ENCODE measurements at places on chromosomes 11 and 22.

DNA sequence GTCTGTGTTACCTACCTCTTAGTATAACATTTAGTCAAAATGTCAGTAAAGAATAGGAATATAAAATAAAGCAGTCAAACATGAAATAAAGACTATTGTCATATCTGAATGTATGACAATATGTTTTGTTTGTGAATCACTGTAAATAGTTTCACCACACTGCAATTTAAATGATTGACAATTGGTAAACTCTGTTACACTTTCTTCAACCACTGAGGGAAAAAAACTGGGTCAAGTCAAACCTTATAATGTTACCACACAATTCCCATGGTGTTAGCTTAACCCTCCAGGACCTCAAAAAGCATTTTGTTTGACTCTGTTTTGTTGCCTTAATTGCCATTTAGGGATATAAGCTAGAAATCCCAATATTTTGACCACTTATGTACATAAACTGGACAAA is 10.5 kb upstream of the MMP13 start:
- no peak for ATAC-seq

DNA sequence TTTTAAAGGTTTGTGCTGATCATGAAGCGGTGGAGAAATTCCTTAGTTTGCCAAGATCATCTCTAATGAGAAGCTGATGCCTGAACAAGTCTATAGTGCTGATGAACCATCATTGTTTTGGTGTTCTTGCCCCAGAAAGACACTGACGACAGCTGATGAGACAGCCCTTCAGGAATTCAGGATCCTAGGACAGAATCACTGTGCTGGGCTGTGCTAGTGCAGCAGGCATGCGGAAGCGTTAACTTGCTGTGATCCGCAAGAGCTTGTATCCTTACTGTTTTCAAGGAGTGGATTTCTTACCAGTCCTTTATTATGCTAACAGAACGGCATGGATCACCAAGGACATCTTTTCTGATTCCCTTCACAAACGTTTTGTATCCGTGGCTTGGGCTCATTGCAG is 104.1 kb downstream of the TBC1D22A start:
- peak; percentile 93 for ATAC-seq

- ATAC-seq, result no peak
Observed at GRCh38 chr11:126280595-126280994, 2.3 kb upstream of the TIRAP start.

- no peak for ATAC-seq
Observed at GRCh38 chr11:44030996-44031395, 16.8 kb upstream of the ACCSL start.

GRCh38 chr11:2803186-2804091 is 82.1 kb downstream of the CDKN1C start:
- no peak for ATAC-seq

DNA sequence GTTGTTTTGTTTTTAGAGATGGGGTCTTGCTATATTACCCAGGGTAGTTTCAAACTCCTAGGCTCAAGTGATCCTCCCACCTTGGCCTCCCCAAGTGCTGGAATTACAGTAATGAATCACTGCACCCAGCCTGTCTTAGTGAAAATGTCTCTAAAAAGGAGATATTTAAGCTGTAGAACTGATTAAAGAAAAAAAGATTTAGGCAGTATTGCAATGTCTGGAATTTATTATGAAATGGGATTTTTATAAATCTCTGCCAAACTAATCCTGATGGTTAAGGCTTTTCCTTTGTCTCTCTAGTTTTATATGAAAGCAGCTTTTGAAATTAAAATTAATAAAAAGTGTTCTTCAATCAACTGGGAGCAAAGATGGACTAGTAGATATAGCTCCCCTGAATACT is 2.1 kb downstream of the PLAAT3 start:
- ATAC-seq, result no peak

DNA sequence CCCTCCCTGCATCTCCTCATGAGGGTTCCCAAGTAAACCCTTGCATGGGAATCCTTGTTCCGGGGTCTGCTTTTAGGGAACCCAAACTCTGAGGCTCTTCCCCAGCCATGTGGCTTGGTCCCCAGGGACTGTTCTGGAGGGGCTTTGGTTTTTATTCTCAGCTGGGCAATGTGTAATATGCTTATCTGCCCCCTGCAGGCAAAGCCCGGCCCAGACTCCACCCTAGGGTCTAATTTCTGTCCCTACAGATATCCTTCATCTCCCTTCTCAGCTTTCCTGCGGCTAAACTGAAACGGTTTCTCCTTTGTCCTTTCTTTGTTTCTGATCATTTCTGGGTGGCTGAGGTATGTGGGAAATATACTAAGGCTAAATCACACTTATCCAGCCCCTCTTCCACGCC is 37.1 kb downstream of the TST start:
- no peak for ATAC-seq

DNA sequence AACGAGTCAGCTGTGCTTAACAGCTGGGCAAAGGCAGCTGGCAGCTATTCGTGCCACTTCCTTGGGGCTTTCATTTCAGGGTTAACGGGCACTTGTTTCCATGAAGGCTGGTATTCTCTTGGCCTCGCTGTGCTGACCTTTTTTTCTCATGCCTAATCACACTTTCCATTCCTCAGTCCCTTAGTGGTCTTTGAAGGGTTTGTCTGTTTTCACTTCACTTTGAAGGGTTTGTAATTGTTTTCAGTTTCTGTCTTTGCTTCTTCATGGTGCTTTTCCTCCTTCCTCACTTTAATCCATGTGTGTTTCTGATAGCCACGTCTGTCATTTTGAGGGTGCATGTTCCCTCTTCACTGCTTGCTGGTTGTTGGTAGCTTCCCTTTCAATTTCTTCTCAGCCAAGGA is 24.6 kb downstream of the PPIL2 start:
- no peak for ATAC-seq

DNA sequence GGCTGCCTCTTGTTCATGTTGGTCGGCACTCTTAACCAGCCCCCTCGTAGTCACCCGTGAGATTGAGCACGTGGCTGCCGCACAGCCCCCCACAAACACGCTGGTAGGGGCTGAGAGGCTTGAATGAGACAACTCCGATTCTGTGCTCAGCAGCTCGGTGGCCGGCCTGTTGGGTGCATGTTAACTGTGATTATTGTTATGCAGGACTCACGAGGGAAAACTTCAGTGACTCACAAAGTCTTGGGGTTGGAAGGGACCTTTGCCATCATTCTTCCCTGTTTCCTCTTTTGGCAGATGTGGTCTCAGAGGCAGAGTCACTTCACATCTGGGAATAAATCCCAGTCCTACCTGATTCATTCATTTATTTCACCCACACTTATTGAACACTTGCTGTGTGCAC is 75.2 kb downstream of the ADAMTS15 start:
- no peak for ATAC-seq

DNA sequence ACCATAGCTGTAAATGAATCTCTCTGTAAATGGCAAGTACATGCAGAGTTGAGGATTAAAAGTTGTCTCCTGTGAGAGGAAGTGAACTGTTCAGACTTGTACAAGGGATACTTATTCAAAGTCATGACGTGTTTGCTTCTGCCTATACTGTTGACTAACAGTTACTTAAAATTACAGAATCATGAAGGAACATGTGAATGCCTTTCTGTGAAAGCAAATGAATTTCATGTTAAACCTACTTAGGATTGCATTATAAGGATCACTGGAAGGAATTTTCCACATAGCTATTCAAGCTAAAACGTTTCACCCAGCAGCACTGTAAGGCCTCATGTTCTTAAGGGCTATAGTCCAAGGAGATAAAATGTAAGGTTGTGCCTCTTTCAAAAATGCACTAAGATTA is 93.4 kb upstream of the BIRC3 start:
- ATAC-seq, result peak; percentile 11

- ATAC-seq, result peak; percentile 2
Observed at GRCh38 chr22:46086577-46087335, 63.6 kb upstream of the PPARA start.

Data from SK-N-SH treated with all-trans-retinoic acid at 6 μM for 48 hours (cell line).